ENCODE measurements at places on chromosomes 11 and 22.

DNA sequence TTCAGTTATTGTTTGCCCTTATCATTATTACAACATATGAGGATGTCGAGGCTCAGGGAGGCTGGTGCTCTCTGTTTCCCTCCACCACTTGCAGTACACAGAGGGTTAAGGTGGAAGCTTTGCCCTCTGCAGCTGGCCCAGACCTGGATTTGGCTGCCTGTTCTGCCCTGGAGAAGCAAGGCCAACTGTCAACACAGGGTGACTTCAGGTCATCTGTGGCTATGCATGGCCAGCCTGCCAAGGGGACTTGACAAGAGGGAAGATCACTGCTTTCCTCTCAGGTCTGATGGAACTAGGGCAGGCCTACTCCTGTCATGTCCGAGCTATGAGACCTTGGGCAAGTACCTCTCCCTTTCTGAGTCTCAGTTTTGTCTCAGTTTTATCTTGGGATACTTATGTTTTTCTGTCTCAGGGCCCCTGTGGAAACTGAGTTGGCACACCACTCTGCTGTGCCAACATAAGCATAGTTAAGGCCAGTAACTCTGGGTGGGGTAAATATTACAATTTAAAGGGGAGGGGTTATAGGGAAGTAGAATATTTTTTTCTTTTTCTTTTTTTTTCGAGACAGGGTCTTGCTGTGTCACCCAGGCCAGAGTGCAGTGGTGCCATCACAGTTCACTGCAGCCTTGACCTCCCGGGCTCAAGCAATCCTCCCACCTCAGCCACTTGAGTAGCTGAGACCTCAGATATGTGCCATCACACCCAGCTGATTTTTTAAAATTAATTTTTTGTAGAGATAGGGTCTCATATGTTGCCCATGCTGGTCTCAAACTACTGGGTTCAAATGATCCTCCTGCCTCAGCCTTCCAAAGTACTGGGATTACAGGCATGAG, 2.4 kb upstream of the THRSP start:
- no peak for DNase-seq

DNA sequence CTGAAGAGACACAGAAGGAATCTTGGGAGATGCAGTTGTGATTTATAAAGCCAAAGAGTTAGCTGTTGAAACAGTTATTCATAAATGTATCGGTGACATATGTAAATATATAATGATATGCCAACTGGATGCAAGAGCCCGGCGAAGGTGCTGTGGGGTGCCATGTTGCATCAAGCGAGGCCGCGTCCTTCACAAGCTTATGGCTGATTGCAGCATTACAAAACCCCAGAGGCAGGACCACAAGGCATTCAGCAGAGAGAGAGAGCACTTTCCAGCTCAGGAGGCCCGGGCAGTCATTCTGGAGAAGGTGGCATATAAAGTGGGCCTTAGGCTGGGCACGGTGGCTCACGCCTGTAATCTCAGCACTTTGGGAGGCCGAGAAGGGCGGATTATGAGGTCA, 65.6 kb downstream of the LARGE1 start:
- no peak for DNase-seq

GRCh38 chr11:10686311-10686710, 7.2 kb downstream of the IRAG1 start:
- DNase-seq: no peak

DNA sequence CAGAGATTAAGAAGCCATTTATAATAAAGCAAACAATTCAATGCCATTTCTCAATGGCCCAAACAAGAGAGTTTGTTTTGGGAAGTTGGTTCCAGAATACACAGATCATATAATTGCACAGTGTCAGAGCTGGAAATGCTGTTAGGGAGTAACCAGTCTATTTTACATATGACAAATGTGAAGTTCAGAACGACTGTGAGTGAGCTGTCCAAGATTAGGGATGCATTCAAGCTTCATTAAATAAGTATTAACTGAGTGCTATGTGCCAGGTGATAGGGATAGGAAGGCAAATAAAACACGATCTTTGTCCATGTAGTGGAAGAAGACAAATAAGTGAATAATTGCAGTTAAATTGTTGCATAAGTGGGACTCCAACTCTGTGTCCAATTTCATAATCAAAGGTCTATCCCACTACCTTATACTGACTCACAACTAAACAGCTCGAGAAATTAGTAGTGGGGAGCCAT, 33.1 kb upstream of the PICALM start:
- DNase-seq: no peak

Data from anterior cingulate cortex (tissue), 58 donors.